ENCODE measurements at places on chromosomes 3 and 15. TPM values are rescaled to one million over a fixed set of nuclear protein-coding genes. Genes with fewer than 3 reads are reported as not detected.

Gene SLC12A1
- not detected for total RNA-seq

Gene CLCN2
- total RNA-seq, result 3.1 TPM

Gene SIDT1
- 21.9 TPM for total RNA-seq

Gene UBAP1L
- 4.9 TPM for total RNA-seq

Gene CTXN2
- total RNA-seq, result not detected

Gene AGBL1
- not detected for total RNA-seq

Gene SLC9A9
- 11.3 TPM for total RNA-seq

Measured in activated naive CD4-positive, alpha-beta T cell treated with anti-CD3 and anti-CD28 coated beads, Interleukin-2, amount 10 ng/mL, durations not matched to agents 5 hours and 36 hours (primary cell).